ENCODE measurements at places on chromosomes 4 and X.

- no peak for DNase-seq
Observed at GRCh38 chrX:46500054-46500453, 45.2 kb downstream of the ZNF674 start.

DNA sequence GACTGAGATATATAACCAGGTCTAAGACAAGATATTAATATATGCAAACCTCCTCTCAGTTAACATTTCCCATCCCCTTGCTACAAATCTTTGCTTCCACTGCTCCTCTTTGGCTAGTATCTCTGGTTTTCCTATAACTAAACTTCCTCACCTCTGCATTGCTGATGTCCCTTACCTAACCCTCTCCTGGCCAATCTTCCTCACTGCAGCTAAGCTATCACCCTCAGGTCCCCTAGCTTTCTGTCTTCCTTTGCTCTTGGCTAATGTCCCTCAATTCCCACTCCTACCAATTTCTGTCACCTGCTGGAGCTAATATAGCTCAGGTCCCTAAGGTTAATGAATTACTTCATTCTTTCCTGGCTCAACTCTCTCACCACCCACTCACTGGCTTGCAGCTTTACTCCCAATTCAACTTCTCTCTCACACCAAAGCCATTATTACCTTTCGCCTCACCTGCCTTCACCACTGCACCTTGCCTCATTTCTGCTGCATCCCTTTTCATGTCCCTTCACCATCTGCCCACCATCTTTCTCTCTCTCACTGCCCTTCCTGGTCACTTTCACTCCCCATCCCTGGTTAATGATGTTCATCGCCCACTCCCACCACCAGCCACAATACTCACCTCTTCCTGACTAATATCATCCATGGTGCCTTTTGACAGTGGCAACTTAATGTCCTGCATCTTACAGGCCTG is 26.7 kb downstream of the SMC1A start:
- DNase-seq: no peak

DNA sequence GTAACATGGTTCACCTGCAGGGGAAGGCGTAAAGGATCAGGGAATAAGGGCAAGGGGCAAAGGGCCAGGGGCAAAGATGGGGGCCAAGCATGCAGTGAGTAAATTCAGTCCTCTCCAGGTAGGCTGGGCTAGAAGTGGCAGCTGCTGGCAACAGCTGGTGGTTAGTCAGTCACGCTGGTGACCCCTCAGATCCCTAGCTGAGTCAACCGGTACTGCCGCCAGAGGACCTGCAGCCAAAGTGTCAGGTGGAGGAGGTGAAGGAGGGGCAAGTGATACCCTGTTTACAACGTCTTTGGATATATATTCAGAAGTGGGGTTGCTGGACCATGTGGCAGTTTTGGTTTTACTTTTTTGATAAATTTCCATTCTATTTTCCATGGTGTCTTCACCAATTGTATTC is 24.6 kb upstream of the NAP1L2 start:
- no peak for DNase-seq

DNA sequence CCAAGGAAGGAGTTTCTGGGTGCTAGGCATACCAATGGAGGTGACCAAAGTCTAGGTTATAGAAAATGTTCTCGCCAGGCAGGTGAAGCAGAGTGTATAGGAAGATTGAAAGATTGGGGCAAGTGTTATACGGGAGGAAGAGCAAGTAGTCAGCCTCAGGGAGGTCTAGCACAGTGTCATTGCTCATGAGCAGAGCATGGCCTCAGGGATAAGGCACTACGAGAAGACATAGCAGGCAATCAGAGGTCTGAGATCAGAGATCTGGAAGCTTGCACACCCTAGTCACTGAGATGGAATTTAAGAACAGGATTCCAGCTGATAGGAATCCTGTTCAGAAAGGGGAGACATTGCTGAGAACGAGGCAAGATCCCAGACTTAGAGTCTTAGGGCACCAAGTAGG is 350.0 kb upstream of the CASK start:
- DNase-seq: no peak

- DNase-seq: no peak
Observed at GRCh38 chr4:54879576-54879975, 221.8 kb downstream of the KIT start.

- DNase-seq: peak; percentile 3
Observed at GRCh38 chr4:102390438-102390837, 45.2 kb upstream of the SLC39A8 start.

DNA sequence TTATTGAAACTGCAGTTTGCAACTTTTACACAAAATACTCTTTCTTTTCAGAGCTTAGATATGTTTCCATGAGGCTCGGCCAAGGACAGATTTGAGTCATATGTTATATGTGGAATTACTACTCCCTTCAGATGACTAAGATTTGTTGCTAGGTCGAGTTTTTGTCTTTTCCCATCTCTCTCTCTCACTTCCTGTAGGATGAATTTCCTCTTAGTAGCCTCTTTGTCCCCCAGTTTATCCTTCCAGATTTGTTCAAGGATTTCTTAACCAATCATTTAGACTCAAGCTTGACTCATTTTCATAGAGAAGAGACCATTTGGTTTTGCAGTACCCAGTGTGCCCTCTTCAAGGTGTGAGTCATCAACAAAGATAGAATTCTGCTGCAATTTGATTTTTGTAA is 209.2 kb downstream of the GLUD2 start:
- DNase-seq: no peak

All from CD4-positive, alpha-beta T cell treated with Interleukin-15 for 4 hours (primary cell).